ENCODE measurements at places on chromosomes 16 and 17. TPM values are rescaled to one million over a fixed set of nuclear protein-coding genes. Genes with fewer than 3 reads are reported as not detected.

Gene OSGIN1
- total RNA-seq = 1.0 TPM

Gene CTCF
- total RNA-seq = 42.1 TPM

Gene HYDIN
- not detected for total RNA-seq

Gene ABCA6
- total RNA-seq = 0.14 TPM

Gene TMEM238L
- total RNA-seq = not detected

Gene TNK1
- 9.9 TPM for total RNA-seq

Gene CCL1
- not detected for total RNA-seq

Gene HOXB6
- not detected for total RNA-seq

Gene CTF1
- total RNA-seq = not detected

Gene ITGB3
- total RNA-seq = not detected

Gene EME1
- 0.60 TPM for total RNA-seq

Gene UQCRC2
- 177 TPM for total RNA-seq

Gene GSG1L
- total RNA-seq = not detected

Gene USP43
- 0.30 TPM for total RNA-seq

All from CD8-positive, alpha-beta T cell (primary cell).